ENCODE measurements at places on chromosomes 2 and 18.

DNA sequence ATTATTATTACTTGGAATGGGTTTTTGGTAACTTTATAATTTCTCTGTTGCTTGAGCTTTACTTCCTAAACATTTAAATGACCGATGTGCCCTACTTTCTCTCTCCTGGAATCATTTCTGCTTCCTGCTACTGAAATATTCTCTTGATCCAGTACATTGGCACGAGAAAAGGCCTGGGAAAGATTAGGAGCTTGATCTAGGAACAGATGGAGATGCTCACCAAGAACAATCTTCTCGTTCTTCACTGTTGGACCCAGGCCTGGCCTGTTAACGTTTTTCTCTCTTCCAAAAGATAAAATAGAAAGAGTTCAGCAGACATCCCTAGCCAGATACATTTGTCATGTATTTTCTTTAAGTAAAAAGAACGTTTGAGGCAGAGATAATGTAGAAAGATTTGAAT is 1356.8 kb upstream of the CRIM1 start:
- no peak for DNase-seq

DNA sequence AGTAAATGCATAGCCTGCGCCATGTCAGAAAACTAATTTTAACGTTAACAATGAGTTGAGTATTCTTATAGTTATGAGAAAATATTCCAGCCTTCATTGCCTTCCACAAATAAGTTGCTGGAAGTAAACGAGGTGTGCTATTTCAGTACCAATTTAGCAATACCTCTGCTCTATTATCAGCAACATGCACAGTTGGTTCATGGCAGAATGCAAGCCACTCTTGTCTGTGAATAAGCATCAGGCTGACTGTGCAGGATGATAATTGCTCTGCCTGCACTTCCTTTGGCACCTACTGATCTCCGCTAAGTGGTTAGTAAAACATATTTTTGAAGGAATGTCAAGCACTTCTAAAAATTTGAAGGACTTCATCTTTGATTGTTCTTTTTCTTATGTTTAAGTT is 261.9 kb upstream of the SIX3 start:
- DNase-seq, result no peak

DNA sequence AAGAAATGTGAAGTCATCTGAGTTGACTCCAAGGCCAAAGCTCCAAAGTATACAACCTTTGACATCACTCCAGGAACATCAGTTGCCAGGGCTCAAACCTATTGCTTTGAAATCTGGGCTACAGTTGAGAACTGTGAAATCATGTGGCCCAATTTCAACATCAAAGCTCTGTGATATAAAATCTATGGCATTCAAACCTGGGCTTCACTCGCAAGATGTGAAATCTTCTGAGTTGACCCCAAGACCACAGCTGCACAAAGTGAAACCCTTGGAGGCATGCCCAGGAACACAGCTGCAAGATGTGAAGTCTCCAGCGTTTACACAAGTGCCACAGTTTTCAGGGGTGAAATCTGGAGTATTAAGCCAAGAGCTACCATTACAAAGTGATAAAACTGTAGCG is 9.4 kb upstream of the ZNF512 start:
- no peak for DNase-seq

- no peak for DNase-seq
These were observed 224.6 kb upstream of the LRRTM4 start for GRCh38 chr2:77746780-77747179.

DNA sequence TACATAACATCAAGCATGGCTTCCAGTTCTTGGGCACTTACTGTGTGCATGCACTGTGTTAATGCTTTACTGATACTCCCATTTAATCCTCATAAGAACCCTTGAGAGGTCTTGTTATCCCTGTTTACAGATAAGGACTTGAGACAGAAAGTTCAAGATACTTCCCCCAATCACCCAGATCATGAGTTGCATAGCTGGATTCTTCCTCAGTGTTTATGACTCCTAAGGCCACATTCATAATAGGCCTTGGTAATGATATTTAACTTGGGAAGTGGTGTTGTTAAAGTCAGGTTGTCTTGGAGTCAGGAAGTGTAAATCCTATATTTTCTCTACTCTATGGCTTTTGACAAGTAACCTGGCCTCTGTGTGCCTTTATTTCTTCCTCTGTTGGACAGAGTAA is 22.7 kb downstream of the NOSTRIN start:
- no peak for DNase-seq

- DNase-seq, result no peak
These were observed 13.2 kb upstream of the ITGAV start for GRCh38 chr2:186576614-186577013.

DNA sequence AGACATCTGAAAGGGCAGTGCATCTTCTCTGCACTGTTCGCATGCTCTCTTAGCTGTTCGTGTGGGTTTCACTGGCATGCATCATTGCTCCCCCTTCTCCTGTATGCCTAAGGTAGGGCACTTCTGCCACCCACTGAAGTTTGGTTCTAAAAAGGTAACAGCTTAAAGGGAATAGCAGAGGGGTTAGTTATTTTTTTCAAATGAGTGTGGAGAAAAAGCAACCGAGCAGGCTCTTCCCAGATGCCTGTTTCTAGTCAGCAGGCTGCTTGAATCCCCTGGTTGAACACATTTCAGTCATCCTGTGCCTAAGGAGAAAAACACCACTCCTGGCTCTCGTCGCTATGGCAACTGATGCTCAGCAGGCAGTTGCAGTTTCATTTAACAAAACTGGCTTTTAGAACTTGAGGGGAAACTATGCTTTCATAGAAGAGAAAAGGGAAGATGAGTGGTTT is 69.8 kb upstream of the GALNT3 start:
- DNase-seq, result no peak

DNA sequence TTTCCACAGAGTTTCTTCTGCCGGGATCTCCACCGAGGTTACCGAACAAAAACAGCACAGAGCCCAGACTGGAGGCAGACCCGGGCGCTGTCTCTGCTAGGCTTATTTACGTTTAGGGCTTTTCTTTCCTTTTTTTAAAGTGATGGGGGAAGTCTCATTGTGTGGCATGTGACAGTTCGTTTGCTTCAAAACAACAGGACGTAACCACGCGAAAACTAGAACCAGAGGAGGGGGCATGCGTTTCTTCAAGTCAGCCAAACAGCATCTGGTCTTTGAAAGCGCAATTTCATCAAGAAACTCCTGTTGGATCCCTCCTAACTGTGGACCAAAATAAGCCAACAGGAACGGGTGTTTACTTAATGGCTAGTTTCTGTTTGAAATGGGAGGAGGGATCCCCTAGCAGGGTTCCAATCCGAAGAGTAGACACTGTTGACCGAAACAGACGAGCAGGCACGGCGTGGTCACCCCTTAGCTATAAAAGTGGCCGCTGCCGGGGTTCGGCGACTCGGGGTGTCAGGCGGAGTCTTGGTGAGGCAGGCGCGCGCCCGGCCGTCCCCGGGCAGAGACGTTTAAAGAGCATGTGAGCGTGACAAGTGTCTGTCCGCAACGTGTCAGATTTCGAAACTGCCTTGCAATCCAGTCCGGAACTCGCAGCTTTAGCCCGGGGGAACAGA is 997 bp upstream of the TGIF1 start:
- DNase-seq, result no peak

- DNase-seq, result peak; percentile 13
These were observed 319.9 kb upstream of the SALL3 start for GRCh38 chr18:78659748-78660147.

GRCh38 chr2:96799623-96799935 is 16.5 kb upstream of the CNNM3 start:
- no peak for DNase-seq

DNA sequence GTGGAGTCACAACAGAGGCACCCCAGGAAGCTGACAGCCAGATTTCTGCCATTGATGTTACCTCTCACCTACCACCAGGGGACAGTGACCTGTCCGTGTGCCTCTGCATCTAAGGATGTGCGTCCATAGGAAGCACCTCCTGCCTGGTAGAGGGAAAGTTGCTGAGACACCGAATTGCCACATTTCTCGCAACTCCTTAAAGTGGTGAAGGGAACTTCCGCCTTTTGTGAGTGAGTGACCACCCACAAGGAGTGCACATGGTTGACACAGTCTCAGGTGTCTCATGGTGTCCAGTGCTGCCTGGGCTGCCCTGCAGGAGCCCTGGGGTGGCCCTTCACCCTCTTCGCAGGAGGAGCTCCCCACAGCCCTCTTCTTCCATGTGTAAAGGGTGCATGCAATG is 201.8 kb downstream of the GBX2 start:
- no peak for DNase-seq

GRCh38 chr2:26423750-26424149 is 22.0 kb downstream of the DRC1 start:
- DNase-seq, result no peak

- DNase-seq, result no peak
These were observed 66.1 kb upstream of the APCDD1 start for GRCh38 chr18:10388373-10388772.

DNA sequence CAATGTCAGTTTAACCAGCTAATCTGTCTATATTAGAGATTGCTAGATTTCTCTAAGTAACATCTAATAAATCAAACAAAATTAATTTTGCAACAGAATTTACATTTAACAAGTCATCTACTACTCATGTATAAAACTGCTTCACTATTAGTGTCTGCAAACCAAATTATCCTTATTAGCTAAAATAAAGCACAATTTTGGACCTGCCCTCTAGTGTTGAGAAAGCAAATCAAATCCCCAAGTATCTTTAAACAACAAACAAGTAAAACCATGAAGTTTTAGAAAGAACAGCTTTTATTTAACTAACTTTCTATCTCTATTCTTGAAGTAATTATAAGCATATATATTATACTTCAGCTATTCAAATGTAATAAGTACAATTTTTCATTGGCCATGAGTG is 113.1 kb upstream of the SP3 start:
- DNase-seq, result peak; percentile 34

- DNase-seq, result no peak
These were observed 55.1 kb downstream of the COL4A3 start for GRCh38 chr2:227219312-227220105.

Data from K562 (cell line).